ENCODE measurements at places on chromosomes 13 and 19.

- no peak for DNase-seq
Measured at GRCh38 chr13:72638059-72638815, 89.2 kb downstream of the MZT1 start.

DNA sequence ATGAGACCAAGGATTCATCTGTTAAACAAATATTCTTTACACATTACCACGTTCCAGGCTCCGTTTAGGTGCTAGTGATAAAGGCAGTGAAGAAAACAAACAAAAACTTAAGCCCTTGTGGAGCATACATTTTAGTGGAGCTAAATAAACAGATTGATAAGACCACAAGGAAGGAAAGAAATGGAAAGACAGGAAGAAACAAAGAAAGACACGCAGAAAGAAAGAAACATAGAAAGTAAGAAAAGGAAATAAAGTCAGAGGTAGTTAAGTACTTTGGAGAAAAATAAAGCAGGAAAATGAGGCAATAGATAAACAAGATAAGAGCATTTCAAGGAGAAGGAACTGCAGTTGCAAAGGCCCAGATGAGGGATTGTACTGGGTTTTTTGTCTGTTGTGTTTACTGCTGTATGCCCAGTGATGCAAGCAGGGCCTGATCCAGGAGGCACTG is 998 bp downstream of the NFKBIB start:
- peak; percentile 28 for DNase-seq

GRCh38 chr13:41065078-41065477 is 3.8 kb downstream of the WBP4 start:
- DNase-seq = no peak

DNA sequence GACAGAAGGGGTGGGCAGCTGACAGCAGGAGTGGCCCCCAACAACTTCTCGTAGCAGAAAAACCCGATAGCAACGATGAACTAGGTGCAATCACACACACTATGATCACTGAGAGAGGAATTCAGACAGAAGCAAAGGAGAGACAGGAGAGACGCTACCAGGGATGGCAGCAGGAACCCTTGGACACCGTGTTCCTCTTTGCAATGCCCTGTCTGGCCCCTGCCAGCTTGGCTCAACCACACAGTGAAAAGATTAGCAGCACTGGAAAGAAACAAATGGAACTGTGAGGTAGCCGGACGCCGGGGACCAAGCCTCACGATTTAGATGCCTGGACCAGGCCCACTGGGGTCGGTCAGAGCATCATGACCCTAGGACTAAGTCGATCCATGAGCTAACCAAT is 23.6 kb downstream of the DCAF15 start:
- DNase-seq = no peak

- DNase-seq = no peak
Measured at GRCh38 chr19:39740395-39740794, 2.6 kb upstream of the CLC start.

- peak; percentile 47 for DNase-seq
Measured at GRCh38 chr13:97978651-97979050, 25.2 kb downstream of the IPO5 start.

DNA sequence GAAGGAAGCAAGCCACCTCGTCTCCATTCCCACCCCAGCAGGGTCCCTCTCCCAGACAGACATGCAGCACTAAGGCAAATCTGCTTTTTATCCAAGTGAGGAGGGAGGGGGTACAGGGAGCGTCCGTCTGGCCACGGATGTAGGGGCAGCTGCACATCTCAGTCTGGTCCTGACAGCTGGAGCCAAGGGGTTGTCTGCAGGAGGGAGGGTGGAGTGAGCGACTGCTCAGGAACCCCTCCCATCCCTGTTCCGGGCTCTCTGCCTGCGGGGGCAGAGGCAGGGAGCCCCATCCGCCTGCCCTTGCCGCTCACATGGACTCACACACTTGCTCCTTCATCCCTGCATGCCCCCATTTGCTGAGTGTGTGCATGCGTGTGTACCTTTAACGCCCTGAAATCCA is 2.5 kb downstream of the TMEM190 start:
- no peak for DNase-seq

DNA sequence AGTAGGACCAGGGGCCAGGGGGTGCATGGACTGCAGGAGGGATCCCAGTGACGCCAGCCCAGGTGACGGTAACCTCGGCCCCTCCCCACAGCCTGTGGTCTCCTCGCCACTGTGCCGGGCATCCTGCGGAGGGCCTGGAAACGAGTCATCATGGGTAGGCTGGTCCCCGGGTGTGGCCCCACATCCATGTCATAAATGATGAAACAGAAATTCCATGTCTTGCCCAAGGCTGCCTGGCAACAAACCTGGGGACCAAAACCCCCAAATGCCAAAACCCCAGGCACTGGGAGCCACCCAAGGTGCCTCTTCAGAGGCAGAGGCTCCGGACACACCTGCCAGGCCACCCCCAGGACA is 20.9 kb downstream of the MAP2K2 start:
- no peak for DNase-seq

DNA sequence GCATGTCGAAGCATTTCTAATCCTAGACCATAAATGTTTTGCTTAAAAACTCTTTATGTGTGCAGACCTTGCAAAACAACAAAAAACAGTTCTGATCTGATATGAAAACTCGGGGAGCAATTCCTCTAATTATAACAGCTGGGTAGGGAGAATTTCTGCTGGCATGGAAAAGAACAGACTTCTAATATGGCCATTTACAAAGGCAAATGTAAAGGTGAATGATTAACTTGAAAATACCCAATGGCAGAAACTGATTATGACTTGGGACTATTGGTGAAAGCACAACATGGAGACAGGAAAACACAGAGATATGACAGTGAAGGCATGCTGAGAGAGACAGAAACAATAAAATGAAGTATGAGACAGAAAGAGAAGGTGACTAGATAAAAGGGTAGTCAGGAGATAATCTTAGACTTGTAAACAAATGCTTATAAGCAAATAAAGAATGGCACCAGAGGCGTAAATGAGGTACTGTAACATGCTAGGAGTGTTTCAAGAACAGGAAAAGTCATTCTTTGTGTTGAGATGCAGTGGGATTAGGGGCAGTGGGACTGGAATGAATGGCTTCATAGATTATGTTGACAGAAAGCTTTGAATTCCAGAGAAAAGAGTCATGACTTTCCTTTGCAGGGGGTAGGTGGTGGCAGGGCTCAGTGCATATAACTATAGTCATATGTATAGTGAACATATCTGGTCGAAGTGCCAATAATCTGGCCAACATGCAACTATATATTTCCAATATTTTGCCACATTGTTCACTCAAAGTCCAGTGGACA is 393.0 kb downstream of the ITGBL1 start:
- DNase-seq = no peak

GRCh38 chr13:88022431-88023208 is 351.4 kb downstream of the SLITRK5 start:
- DNase-seq = no peak

- DNase-seq = no peak
Measured at GRCh38 chr13:113027566-113027965, 58.6 kb downstream of the MCF2L start.

GRCh38 chr19:42596391-42597072 is 1.8 kb upstream of the CEACAM8 start:
- DNase-seq = peak; percentile 2

- DNase-seq = no peak
Measured at GRCh38 chr19:20482721-20483120, 82.9 kb downstream of the ZNF737 start.

- no peak for DNase-seq
Measured at GRCh38 chr13:21735701-21736401, 65.0 kb downstream of the FGF9 start.

GRCh38 chr19:46404055-46404752 is 9.2 kb downstream of the CCDC8 start:
- DNase-seq = peak; percentile 51

DNA sequence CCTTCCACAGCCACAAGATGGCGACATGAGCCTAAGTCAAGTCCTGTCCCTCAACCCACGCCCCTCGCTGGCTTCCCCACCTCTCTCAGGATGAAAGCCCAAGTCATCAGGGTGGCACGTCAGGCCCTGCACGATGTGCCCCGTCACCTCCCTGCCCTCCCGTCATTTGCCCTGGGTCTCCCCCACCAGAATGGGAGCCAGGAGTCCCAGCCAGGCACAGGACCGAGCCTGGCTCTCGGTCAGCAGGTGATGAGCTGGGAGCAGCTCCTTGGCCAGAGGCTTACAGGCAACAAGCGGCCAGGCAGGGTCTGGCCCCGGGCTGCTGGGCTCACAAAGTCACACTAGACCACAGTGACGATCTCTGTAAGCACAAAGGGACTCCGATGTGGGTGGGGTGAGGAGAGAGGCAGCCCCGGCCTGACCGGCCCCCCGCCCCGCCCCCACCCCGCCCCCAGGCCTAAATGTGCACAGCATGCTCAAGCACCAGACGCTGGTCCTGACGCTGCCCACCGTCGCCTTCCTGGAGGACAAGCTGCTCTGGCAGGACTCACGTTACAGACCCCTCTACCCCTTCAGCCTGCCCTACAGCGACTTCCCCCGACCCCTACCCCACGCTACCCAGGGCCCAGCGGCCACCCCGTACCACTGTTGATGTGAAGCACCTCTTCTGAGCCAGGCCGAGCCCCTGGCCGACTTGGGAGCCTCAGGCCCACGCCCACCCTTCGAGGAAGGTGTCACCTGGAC is 7.3 kb downstream of the MRPL4 start:
- peak; percentile 85 for DNase-seq

GRCh38 chr13:111215081-111216047 is 100.3 kb downstream of the ARHGEF7 start:
- no peak for DNase-seq

DNA sequence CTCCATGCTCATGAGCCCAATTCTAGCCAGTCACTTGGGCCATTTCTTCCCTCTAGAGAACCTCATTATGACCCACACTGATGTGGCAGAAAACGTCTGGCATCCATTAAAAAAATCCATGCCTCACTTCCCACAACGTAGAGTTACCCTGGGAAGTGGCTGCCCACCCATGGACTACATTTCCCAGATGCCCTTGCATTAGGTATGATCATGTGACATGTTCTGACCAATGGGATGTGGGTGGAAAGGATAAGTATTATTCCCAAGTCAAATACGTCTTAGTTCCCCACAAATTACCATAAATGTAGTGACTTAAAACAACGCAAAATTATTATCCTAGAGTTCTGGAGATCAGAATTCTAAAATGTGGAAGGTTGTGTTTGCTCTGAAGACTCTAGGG is 47.9 kb upstream of the ZNRF4 start:
- peak; percentile 11 for DNase-seq

DNA sequence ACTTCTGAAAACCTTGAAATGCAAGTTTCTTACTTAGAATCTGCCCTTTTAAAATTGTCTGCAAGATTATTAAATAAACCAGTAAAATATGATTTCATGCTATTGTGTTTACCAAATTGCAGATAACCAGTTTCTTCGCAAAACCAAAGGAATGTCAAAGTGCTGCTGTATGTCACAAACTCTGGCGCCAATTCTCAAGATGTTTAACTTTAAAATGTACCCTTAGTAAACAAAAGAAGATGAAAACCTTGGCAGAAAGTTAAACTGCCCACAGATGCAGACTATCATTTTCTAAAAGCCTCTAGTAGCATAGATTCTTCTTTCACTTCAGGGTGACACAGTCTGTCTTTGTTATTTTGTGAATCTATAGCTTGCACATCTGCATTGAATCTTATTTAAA is 189.2 kb downstream of the SLITRK6 start:
- no peak for DNase-seq

GRCh38 chr19:3618144-3618810 is 8.3 kb downstream of the CACTIN start:
- no peak for DNase-seq

GRCh38 chr13:77002590-77003190 is 10.8 kb downstream of the CLN5 start:
- peak; percentile 73 for DNase-seq
